ENCODE measurements at places on chromosomes 1 and 21.

DNA sequence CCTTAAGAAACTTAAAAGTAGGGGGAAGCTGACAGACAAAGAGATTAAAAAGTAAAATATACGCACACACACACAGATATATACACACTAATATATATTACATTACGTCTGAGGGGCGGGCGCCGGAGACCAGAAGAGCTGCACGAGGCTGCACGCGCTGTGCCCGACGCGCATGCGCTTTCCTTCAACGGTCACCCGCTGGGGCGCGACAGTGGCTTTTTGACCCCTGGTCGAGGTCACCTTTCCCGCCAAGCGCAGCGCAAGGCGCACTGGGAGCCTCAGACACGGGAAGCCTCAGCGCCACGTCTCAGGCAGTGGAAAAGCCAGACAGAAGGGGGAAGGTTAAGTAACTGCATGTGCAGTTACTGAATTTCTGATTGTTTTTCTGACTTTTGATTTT is at the start of gene HORMAD1:
HORMAD1 (minus strand) TSS at position 193 of the 400 bp plus-strand sequence. CDS start 1,390 bp downstream, outside the sequence.
- DNase-seq: no peak

GRCh38 chr1:246365708-246366107 is 141.4 kb downstream of the SMYD3 start:
- no peak for DNase-seq

GRCh38 chr1:160104486-160104885 is 6.1 kb upstream of the IGSF8 start:
- DNase-seq: no peak

DNA sequence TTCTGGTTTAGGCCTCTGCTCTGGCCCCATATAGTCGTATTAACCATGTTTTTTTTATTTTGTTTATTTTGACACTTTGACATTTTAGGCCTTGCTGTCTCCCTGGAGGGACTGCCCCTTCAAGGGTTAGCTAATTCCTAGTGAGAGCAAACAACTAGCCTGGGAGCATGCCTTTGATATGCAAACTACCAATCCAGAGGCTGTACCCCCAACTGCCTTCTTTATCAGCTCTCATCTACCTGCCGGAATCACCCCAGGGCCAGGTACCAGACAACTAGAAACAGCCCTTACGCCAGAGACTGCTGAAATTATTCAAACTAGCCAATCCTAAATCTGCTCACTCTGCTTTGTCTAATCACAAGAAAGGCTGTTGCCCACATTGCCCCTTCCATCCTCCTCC is 13.0 kb upstream of the ST6GALNAC5 start:
- no peak for DNase-seq

- no peak for DNase-seq
These were observed 49.8 kb downstream of the NFIA start for GRCh38 chr1:61132176-61132638.

DNA sequence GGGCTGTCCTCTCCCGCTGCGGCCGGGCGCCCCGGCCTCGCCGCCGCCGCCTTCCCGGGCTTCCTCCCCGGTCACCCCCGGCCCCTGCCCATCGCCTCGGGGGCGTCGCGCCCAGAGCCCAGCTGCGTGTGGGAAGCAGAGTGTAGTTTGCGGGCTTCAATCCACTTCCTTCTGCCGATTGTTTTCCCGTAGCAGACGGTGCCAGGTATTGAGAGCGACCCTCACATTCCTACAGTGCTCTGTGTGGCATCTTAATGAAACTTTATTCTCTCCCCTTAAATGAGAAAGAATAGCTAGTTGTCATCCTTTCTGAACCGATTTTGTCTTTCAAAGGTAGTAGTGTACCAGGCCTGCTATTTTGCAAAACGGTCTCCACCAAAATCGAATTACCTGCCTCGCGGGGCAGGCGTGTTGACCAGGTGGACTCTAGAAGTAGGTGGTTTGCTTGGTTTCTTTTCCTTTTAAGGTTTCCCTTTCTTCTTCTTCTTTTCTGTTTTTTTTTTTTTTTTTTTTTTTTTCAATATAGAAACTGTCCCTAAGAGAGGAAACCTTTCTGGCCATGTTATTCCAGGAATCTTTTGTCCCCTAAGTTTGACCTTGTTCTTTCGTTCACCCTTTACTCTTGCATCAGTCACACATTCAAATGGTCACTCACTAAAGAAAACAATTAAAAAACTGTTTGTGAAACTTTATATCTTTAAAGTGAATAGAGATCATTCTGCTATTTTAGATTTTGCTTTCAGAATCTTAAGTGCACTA is 881 bp downstream of the USP25 start:
- no peak for DNase-seq

DNA sequence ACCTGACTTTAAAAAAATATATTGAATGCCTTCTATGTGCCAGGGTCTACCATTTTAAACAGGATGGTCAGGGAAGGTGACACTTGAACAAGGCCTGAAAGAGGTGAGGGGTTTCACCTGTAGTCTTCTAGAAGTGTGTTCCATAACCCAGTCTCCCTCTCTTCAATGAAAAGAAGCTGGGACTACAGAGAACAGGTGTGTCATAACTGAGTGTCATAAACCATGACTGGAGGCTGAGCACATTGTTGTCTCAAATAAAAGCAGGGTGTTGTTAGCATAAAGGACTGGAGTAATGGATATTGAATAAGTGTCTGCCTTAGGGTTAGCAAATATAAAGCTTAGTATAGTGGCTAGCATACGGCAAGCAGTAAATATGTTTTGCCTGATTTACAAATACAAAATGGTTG is 65.4 kb downstream of the SYDE2 start:
- DNase-seq: no peak

DNA sequence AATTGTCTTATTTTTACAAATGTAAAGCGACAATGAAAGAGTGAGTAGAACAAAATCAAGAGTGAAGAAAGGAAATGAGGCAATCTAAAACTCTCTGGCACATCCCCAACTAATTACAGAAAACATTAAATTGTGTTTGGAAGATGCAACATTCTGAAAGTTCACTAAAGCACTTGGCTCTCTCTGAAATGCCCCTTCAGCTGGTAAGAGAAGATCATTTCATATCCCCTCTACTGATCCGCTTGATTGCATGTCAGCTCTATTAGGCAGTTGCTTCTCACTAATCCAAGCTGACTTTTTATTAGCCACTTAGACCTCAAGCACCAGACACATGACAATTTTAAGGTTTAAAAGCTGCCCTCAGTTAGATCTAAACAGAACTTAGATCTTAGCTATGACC is 262.8 kb upstream of the PRMT6 start:
- DNase-seq: no peak

GRCh38 chr1:67376381-67376780 is 53.8 kb downstream of the SERBP1 start:
- no peak for DNase-seq

- no peak for DNase-seq
These were observed 8.4 kb downstream of the SOX13 start for GRCh38 chr1:204081164-204081790.

GRCh38 chr21:35358008-35358407 is 308.9 kb upstream of the RUNX1 start:
- no peak for DNase-seq

DNA sequence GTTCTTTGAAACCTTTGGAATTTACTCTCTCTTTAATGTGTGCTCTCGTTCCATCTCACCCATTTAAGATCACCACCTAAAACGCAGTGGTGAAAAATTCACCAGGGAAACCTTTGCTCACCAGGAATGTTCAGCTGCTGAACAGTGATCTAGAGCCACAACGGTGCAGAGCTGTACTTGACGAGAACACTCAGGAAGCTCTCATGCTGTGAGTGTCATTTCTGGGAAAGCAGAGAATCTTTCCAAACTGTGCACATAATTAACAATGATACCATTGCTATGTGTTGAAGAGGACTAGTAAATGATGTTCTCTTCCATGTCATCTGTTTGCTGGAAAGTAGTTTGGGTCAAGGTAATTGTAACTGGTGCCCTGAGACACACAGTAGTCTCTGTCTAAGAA is 117.1 kb downstream of the ZZZ3 start:
- DNase-seq: no peak

DNA sequence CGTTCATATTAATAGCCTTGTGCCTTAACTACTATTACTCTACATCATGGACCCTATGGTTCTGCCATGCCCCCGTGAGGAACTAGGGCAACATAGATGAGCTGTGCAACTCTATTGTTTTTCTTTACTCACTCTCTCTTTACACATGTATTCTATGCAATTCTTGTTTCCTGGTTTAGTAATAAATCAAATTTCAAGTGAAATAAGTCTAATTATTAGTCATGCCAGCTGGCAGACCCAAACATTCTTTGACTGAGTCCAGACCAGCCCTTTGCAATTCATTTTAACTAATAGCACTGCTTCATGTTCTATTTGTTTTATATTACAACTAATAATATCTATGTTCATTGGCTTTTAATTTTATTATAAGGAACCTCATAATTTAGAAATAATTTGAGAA is 789.3 kb upstream of the ADAMTS5 start:
- DNase-seq: no peak

GRCh38 chr1:236868625-236869467 is 73.8 kb downstream of the MTR start:
- peak; percentile 69 for DNase-seq

GRCh38 chr1:6052543-6053205 is 7.0 kb downstream of the KCNAB2 start:
- DNase-seq: peak; percentile 77

GRCh38 chr1:55717111-55717510 is 501.9 kb upstream of the USP24 start:
- DNase-seq: no peak

Data from AG08395 (cell line).